ENCODE measurements at places on chromosomes 2 and 18.

- DNase-seq, result no peak
Observed at GRCh38 chr2:70443078-70443465, 110.6 kb downstream of the TGFA start.

GRCh38 chr2:3207091-3207491 is 170.5 kb downstream of the EIPR1 start:
- DNase-seq, result no peak

DNA sequence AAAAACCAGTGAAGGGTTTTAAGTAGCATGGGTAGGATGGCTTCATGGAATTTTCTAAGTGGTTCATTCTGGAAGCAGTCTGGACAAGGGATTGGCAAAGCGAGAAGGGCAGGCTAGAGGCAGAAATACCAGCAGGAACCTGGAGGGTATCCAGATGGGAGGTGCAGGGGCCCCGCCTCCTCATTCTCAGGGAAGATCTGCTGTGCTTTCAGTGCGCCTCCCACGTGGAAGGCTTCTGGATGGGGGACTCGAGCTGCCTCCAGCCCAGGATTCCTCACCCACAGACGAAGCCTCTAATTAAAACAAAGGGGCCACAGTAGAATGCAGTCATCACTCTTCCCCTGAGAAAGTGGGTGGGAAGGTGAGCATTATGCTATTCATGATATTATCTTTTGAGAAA is 79.8 kb downstream of the VSNL1 start:
- no peak for DNase-seq

DNA sequence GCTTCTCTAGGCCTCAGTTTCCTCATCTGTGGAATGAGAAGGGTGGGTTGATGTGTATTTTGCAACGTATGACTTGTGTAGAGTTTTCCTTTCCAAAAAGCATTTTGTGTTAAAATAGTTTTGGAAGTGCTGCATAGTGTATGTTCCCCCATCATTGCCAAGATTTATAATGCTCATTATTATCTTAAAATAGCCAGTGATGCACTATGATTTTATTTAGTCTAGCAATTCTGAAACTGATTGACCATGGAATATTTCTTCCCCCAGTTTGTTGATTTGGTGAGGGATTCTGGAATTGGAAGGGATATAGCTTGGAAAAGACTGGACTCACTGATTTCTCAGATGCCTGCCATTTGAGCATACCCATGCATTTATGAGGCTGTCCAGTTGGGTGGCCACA is 130.6 kb downstream of the CCDC85A start:
- DNase-seq, result no peak

DNA sequence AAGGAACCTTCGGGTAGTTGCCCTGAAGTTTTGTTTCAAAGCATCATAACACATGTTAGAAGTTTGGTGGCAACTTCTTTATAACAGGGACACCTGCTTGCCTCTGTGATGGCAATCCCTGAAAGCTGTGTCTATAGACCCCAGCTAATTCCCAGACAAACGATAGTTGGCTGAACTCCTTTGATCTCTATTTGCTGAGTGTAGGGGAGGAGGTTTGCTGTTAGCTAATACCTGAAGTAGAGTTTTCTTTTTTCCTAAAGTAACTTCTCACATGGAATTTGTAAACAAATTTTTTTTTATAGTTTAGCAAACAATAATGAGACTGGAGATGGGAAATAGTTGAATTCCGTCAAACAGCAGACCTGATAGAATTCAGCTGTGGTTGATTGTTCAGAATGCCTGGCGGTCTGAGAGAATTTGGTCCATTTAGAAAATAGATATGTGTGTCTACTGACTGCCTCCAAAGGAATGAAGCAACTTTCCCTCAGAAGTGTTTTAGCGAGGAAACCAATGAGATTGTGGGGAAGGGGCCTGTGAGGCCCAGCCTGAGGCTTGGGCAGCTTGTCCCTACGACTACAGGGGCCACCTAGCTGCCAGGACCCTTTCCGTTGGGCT is 123.5 kb upstream of the EPAS1 start:
- DNase-seq, result no peak

GRCh38 chr2:198309673-198310280 is 505.4 kb downstream of the PLCL1 start:
- DNase-seq, result no peak

- DNase-seq, result no peak
Observed at GRCh38 chr2:191114403-191114886, 36.3 kb downstream of the STAT4 start.

DNA sequence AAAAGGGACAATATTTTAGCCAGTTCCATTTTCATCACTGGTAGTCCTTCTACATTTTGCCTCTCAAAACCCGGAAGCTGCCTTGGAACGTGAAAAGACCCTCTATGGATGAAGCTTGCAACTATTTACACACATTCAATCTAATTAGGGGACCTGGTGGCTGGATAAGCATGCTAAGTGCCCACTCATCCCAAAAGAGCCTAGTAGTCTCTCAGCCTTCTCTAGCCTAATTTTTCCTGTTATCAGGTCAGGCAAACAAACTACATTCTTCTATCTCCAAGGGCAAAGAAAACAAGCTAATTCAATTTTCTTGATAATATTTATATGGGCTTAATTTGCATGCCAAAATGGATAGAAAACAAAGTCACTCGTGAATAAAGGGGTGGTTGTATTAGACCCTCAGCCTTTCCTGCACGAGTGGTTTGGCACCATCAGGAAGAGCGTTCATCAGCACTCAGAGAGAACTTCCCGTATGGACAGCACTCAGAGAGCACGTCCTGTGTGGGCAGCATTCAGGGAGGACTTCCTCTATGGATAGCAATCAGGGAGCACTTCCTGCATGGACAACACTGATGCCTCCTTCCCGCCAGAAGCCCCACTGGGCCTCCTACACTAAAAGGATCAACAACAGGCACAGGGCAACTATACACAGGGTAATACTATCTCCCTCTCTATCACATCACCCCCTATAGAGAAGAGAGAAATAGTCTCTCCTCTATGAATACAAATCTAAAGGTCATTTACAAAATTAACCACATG is 122.2 kb downstream of the RBMS1 start:
- no peak for DNase-seq

GRCh38 chr2:120650022-120650644 is 85.5 kb upstream of the GLI2 start:
- no peak for DNase-seq

DNA sequence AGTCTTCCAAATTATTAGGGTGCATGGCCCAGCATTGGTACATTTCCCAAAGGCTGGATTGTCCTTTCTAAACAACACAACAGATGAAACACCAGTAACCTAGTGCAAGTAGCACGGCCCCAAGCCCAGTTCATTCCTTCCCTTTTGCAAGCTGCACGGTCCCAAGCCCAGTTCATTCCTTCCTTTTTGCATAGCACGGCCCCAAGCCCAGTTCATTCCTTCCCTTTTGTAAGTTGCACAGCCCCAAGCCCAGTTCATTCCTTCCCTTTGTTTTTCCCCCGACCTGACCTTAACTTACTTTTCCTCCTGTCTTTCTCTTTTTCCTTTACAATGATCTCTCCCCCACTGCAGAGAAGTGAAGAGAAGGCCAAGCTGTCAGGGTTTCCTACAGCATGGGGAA is 60.9 kb downstream of the C18orf63 start:
- no peak for DNase-seq

DNA sequence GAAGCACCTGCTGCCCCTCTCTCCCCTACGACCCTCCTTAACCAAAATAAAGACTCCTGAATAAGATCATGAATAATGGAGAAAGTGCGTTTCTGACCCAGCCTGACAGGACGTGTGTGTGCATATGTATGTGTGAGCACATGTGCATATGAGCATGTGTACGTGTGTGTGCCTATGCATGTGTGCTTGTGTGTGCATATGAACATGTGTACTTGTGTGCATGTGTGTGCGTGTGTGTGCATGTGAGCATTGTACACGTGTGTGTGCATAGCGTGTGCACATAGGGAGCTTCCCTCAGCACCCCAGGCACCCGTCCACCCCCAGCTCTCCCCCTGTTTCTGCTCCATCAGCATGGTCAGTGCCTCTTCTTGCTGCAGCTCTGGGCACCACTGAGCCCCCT is 10.7 kb downstream of the KCNIP3 start:
- DNase-seq, result no peak

Measured in non-pigmented ciliary epithelial cell (primary cell).